CD4-positive, alpha-beta T cell treated with Interleukin-6 at 100 ng/mL for 8 hours (primary cell): ENCODE measurements at places on chromosomes 16 and 17.

DNA sequence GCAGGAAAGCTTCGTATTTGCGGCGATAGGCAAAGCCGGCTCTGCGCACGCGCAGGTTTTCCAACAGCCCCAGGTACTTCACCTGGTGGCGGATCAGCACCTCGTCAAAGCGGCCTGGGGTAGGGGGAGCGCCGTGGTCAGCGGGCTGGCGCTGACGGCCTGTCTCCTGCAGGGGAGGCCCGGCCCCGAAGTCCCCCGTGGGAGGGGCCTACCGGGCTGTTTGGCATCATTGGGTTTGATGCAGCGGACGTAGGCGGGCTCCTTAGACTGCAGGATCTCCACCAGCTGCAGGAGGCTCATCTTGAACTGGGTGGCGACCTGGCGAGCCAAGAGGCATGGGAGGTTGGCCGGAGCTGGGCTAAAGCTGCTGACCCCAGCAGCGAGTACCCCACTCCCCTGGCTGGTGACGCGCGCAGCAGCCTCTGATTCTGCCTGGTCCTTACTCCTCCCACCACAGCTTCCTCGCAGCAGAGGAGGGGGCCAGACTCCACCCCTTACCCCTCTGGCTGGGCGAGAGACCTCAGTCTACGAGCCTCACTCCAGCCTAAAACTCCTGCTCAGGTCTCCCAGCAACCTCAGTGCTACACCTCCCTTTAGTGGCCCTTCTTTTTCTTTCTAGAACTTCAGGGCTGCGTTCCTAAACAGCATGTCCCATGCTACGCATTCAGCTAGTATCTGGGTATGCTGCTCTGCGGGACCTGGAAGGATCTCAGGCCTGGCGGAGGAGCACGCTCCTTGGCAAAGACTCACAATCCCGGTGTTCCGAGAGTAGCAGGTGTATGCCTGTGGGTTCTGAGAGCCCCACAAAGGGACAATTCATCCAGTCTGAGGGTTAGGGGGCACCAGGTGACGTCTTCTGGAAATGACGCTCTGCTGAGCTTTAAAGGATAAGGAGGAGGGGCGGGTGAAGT, 16.1 kb upstream of the CRK start:
- no peak for DNase-seq

- no peak for DNase-seq
Measured at GRCh38 chr17:1792495-1793446, 30.9 kb downstream of the SERPINF1 start.

DNA sequence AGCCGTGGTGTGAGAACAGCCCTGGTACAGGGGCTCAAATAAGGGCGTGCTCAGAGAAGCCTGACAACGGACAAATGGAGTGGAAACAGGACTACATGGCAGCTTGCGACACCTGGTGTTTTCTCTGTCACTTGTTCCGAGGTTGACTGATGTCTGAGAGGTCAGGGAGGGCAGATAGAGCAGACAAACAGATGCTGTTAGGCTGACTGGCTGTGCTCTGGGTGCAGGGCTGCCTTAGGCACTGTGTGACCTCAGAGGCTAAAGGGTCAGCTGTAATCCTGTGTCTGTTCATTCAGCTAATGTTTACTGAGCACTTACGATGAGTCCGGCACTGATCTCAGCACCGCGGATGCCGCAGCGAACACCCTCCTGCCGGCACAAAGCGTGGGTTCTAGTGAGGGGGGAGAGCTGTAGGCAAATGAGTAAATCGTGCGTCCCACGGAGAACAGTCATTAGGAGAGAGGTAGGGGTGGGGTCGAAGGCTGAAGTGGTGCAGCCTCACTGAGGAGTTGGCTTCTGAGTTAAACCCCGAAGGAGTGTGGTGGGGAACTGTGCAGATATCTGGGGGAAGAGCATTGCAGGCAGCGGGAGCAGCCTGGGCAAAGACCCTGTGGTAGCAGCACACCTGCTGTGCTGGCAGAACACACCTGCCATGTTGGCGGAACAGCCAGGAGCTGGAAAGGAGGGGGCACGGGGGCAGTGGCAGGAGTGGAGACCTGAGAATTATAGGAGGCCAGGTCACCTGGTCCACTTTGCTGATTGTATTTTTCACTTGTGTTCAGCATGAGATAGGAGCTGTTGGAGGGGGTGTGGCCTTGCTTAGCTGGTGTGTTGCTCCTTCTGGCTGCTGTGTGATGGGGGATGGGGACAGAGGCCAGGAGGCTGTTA, 35.0 kb downstream of the GPT2 start:
- DNase-seq: no peak

DNA sequence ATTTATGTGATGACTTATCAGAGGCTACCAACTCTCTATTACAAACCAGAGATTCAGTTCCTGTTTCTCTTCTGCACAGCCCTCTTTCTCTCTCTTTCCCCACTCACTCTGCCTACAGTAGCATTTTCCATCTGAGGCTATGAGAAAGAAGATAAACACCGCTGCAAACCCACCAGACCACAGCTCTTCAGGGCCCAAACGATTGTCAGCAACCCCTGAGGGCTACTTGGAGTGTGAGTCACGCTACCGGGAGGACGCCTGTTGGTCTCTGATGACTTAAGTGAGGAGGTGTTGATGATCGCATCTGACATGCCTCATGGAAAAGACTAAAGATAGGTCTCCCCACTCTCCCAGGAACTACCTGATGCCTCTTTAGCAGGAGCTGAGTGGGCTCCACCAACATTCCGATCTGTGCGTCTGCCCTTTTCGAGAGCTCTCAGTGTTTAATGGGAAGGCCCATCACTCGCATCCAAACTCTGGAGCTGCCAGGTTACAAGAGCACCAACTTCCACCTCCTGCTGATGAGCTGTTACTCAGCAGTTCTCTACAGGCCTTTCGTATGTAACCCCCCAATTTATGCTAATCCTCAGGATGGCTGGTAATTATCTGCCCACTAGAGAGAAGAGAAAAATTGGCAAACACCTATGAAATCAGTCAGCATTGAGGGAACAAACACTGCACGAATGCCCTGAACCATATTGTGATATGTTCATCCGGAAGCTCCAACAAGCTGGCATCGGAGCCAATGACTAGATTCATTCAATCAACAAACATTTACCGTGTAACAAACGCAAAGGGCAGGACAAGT, 9.2 kb downstream of the GRIN2A start:
- DNase-seq: no peak

DNA sequence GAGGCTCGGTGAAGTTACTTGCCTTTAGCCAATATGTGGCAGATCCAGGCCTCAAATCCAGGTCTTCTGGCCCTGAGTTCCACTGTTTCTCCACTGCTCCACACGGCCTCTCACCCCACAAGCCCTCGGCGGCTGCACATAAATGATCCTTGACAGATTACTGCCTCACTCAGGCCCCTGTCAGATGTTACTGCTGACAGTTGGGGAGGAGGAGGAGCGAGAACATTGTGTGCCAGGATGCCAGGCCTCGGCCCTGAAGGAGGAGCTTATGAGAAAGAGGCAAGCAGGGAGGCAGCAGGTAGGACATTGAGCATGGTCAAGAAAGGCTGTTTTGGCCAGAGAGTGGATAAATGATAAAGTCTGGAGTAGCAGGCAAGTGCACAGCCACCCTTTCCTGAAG, 88.6 kb downstream of the RAB11FIP4 start:
- DNase-seq: no peak

DNA sequence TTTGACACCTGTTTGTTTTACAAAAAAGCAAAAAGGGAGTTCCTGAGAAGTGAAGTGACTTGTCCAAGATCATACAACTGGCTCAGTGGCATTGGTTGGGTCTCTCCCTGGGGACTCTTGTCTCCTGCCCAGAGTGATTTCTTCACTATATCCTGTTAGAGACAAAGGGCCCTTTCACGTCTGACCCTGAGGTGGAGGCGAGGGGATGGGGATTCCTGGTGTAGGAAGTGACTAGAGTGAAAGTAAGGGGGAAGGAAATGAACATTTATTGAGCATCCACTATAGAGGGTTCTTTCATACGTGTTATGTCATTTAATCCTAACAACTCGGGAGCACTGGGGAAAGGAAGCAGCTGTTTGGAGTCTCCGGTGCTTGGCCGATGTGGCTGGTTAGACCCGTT, 9.0 kb downstream of the ITGB3 start:
- no peak for DNase-seq

GRCh38 chr17:38579934-38580333, 25.8 kb downstream of the SRCIN1 start:
- DNase-seq: no peak

- no peak for DNase-seq
Measured at GRCh38 chr16:31344712-31345111, 10.3 kb upstream of the ITGAX start.
